ENCODE measurements at places on chromosomes 1 and 21.

DNA sequence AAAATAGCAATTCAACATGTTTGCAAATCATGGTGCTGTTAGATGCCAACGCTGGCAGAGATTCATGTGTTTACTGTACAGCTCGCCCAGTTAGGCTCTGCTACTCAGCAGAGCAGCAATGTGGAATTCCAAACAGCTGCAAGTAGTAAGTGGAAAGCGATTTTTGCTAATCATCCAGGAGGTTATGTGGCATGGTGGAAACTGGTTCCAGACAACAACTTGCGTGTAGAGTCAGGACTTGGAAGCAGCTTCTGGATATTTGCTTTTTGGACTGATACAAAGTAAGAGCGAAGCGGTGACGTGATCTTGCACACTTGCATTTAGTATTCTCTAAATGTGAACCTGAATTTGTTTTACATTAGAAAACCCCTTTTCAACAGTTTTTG lies 27.1 kb upstream of the HHAT start:
- DNase-seq = peak; percentile 37

DNA sequence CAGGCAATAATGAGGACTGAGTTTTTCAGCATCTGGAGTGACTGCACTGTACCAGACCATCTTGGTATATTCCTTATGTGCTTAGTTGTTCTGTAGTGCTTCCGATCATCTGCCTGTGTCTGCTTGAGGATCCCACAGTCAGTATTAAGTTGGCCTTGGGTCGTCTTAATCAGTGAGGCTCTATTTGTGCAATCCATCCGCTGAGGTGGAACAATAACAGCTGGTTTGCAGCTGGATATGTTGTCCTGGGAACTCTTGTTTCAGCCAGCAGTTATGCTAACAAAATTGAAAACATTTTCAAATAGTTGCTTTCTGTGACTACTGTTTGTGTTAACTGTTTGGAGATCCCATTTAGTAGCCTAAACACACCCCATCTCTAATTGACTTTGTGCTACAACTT lies 73.7 kb downstream of the LAMC1 start:
- peak; percentile 39 for DNase-seq

DNA sequence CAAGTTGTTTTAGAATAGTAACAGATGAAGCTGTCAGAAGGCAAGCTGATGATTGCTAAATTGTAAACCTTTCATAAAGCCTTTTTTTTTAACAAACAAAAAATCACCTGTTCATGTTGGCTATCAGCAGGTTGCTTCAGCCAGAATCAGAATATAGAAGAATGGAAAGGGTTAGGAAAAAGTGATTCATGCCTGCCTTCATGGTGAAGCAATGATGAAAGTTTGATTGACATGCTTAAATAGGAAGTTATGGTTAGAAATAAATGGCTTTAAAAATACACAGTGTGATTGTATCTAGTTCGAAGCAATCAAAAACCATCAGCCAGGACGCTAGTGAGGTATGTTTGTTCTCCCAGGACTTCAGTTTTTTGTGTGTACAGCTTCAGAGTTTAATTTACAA lies 37.9 kb downstream of the GABPA start:
- no peak for DNase-seq

DNA sequence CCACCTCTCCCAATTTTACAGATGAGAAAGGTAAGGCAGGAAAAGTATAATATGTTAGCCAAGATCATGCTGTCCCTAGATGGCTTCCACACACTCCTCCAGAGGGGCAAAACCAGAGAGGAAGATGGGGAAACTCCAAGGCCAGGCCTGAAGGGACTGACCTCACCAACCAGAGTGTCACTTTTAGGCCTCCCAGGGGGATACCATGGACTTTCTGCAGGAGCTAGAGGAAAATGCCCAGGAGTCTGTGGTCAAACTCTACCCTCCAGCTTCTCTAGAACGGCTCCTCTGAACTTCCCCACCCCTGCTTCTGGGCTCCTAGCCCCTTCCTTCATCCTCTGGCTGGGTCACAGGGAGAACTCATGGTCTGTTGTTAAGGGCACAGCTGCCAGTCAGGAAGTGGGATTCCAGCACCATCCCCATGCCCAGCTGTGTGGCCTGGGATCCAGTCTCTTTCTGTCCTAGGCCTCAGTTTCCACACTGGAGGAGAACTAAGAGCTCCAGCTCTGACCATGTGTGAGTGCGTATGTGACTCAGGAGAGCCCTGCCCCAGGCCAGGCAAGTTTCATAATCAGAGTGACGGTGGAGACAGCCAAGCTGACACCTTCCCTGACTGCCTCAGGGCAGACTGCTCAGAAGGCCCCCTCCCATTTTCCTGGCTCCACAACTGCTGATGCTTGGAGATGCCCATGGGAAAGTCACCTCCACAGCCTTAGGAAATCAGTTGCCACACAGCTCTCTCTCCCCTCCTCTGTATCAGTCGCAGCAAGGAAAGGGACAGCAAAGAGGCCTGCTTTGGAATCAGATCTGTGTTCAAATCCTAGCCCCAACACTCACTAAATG lies 1.9 kb downstream of the IGSF8 start:
- DNase-seq = peak; percentile 38

DNA sequence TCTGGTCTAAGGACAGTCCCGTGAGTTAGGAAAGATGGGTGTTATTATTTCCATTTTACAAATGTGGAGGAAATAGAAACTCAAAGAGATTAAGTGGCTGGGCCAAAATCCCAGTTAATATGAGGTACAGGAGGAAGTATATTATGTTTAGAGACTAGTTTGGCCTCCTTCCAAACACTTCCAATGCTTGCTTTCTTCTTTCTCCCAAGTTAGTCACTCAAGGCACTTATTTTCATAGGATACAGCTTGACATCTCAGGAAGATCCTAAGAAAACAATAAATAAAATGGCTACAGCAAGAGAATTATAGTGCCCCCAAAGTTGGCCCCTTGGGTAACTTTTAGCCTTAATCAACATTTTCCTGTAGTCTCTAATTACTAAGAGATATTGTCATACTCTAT lies 47.5 kb upstream of the IPO9 start:
- DNase-seq = no peak

DNA sequence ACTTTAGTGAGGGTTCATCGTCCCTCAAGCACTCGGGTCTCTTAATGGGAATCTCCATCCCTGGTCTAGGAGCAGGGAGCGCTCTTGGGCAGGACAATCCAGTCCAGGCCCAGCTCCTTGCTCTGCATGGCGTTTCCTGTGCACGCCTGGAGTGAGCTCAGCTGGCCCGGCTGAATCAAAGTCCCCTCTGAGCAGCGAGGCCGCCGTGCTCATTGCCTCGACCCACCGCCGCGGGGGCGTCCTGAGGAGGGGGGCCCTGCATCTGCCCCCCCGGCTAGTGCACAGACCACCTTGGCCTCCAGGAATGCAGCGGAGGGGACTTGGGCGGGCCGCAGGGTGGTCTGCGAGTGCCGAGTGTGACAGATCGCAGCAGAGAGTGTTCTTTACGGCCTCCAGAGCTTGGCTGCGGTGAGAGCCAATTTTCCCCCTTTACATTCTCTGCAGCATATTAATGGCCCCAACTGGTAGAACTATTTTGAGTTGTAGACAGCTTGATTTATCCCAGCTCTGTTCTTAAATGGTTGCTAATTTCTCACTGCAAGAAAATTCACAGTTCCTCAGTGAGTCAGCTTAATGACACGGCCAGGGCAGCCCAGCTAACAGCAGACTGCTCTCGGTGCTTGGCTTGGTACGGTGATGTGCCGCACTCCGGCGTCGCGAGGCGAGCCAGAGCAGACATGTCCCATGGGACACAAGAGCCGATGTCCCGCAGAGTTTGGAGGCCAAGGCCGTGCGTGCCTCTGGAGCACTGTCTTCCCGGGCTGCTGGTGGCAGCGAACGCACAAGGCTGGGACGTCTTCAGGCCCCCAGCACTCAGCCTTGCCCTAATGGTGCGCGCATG lies 39.8 kb downstream of the SNAP47 start:
- no peak for DNase-seq

GRCh38 chr1:27430903-27431600 lies 38.6 kb downstream of the GPR3 start:
- DNase-seq = no peak

DNA sequence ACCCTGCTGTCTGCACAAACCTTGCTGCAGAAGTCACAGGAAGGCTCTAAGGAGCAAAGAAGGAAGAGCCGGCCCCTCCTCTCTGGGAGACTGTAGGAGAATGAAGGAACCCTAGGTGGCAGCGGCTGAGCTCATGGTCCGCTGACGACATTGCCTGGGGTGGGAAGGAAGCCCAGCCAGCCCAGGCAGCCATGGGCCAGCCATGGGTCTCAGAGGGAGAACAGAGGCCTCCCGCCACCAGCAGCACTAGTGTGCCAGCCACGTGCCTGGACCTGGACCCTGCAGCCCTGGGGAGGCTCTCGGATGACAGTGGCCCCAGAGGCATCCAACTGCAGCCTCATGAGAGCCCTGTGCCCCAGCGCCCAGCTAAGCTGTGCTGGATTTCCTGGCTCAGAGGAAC lies 49.2 kb upstream of the POFUT2 start:
- DNase-seq = no peak

GRCh38 chr1:55425310-55425930 lies 210.3 kb upstream of the USP24 start:
- no peak for DNase-seq

DNA sequence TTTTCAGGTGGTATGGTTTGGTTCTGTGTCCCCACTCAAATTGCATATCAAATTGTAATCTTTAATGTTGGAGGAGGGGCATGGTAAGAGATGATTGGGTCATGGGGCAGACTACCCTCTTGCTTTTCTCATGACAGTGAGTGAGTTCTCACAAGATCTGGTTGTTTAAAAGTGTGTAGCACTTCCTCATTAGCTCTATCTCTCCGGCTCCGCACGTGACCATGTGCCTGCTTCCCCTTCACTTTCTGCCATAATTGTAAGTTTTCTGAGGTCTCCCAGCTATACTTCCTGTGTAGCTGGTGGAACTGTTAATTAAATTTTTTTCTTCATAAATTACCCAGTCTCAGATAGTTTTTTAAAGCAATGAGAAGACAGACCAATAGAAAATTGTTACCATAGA lies 843.2 kb downstream of the AMY1C start:
- no peak for DNase-seq

DNA sequence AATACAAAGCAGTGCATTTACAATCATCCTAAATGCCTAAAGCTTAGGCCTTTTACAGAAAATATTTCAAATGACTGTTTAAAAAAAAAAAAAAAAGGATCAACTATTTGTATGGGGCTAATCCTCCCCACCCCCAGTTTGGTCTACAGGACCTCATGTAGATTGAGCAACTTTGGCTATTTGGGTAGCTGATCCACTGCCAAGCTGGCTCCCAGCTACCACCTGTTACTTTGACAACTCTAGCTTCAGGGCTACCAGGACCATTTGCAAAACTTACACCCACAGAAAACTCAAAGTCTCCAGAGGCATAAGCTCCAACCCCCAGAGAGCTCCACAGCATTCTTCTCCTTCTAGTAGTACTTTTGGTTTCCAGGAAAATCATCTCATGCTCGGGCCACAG lies 29.4 kb downstream of the JAK1 start:
- no peak for DNase-seq

DNA sequence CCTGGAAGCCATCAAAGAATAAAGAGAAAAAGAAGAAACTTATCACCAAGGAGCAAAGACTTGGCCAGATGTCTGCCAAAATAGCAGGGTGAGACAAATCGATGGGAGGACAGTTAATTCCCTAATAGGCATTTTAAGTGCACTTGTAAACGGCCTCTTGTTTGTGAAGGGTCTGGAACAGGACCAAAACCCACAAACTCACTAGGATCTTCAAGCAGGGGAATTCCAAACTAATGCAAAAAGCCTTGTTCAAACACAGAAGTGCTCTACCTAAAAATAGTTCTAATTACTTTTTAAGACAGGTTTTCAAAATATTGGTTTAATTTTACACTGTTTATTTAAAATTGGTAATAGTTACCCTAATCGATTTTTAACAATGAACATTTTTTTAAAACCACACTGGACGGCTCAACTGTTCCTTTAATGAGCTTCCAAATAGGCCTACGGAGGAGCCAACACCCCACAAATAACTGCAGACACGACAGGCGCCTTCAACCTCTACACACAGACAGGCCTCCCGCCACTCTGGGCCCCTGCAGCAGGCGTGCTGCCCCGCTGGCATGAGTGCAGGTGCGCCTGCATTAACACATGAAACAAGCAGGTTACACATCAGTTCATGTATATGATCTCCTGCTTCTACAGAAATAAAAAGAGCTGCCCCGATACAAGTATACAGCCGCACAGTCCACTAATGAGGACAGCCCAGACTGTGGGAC lies 15.8 kb downstream of the UBE2G2 start:
- no peak for DNase-seq

DNA sequence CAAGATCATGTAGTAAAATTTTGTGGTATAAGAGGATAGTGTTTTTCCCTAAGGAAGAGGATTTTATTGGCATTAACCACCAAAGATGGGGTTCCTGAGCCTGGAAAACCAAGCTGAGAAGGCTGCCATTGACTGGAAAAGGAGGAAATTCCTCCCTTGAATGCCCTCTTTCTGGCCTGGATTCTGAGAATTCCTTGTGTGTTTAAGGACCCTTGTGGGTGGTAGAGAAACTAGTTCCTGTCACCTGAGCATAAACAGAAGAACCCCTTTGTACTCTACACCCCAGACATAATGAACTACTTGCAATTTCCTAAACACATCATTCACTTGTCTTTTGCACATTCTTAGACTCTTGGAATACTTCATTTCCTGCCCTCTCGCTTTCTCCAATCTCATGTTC lies 33.1 kb upstream of the CEP350 start:
- DNase-seq = no peak

GRCh38 chr1:160070243-160071163 lies 543 bp upstream of the KCNJ10 start:
- peak; percentile 75 for DNase-seq

DNA sequence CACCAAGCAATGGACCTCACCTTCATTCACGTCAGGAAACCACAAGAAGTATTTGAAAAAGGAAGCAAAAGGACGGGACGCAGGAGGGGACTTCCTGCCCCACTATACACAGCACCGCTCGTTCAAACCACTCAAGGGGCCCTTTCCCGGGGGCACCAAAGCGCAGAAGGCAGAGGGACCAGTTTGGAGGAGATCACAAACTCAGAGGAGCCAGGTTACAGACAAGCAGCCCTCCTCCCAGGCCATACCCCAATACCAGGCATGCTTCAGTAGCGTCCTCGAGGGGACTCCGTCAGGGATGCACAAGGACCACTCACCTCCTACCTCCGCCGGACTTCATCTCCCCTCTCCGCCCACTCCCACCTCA lies 685 bp downstream of the CRTC2 start:
- DNase-seq = no peak

Measured in AG08396 (cell line).